GM20000 (cell line): ENCODE measurements at places on chromosomes 13 and 19.

GRCh38 chr19:37114001-37114400 lies 35.8 kb downstream of the ZNF420 start:
- no peak for DNase-seq

- no peak for DNase-seq
Measured at GRCh38 chr19:49924004-49924880, 4.8 kb upstream of the ATF5 start.

- no peak for DNase-seq
Measured at GRCh38 chr19:17910791-17911360, 21.9 kb upstream of the CCDC124 start.

- DNase-seq, result no peak
Measured at GRCh38 chr13:43881580-43881979, 1.9 kb downstream of the LACC1 start.

DNA sequence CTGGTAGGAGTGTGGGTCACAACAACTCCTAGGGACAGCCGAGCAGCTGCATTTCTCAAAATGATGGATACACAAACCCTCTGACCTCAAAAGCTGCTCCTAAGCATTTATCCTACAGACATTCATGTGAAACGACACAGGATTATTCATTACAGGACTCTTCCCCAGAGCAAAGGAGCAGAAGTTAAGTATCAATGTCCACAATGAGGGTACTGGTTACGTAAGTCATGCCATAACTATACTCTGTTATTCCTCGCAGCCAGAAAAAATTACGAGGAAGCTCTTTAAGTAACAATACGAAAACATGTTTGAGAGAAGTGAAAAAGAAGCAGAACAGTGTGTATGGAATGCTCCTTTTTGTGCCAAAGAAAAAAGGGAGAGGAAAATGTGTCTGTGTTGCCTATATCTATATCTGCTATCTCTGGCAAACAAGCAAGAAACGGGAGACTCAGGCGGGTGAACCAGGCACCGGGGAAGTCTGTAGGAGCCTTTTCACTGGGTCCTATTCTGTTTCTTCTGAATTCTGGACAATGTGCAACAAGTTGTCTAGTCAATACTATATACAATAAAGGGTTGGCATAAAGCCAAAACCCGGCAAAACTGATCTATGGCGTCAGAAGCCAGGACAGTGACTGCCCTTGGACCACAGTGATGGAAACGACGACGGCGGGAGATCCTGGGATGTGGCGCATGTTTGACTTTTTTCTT lies 1.3 kb downstream of the ISOC2 start:
- no peak for DNase-seq

GRCh38 chr19:13334801-13335481 lies 171.3 kb downstream of the CACNA1A start:
- no peak for DNase-seq

DNA sequence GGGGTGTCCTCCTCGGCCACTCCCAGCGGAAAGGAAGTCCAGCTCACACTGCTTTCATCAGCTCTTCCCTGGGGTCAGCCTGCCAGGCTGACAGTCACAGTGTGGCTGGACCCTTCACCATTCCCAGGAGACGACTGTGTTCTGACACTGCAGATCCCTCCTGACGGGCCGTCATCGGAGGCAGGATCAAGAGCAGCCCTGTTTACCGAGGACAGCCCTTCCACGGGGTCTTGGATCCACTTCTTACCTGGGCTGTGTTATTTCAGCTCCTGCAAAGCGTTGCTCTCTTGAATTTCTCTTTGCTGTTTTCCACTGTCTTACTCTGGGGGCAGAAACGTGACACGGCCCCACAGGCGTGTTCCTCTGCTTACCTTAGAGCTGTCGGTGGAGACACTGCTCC lies 149.9 kb upstream of the SOX1 start:
- no peak for DNase-seq
